PC-9 (cell line): ENCODE measurements at places on chromosomes 7 and 10. TPM values are rescaled to one million over a fixed set of nuclear protein-coding genes. Genes with fewer than 3 reads are reported as not detected.

Gene CYP2C18
- not detected in 2 replicates for total RNA-seq

DNA sequence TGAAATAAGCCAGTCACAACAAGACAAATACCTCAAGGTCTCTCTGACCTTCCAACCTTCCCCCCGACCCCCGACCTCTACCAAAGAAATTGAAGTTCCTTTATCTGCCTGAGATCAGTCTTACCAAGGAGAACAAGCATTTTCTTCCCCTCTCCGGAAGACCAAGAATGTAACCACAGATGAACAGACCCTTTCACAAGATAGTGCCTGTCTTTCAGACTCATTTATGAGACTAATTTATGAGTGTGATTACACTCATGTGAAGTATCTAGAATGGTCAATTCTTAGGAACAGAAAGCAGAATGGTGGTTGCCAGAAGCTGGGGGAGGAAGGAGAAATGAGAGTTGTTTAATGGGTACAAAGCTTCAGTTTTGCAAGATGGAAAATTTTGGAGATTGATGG is 108.9 kb upstream of the MKLN1 start:
- no peak for DNase-seq
- no peaks in the 10 kb centered on the region for H3K36me3 ChIP-seq

- no peak for DNase-seq
- H3K4me1 ChIP-seq = no peaks in the 10 kb centered on the region
- H3K27me3 ChIP-seq = no peaks in the 10 kb centered on the region
These were observed 137.8 kb downstream of the MAPK8 start for GRCh38 chr10:48444266-48444665.

DNA sequence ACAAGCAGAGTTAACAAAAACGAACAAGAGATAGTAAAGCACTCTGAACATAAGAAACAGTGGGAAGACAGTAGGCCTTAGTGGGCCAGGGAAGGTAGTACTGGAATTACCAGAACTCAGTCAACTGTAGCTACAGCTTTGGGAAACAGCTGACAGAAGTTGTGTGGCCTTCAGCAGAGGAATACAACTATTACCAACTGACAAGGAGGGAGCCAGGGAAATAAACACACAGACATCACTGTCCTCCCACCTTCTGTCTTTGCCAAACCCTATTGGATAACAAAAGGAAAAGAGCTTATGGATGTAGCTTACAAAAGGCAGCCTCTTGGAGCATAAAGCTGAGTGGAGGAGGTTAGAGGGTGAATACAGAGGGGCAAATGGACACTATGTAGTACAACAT is 15.4 kb downstream of the MICU1 start:
- no peaks in the 10 kb centered on the region for H3K27me3 ChIP-seq
- H3K27ac ChIP-seq = no peak overlapping the region
- H3K36me3 ChIP-seq = no peaks in the 10 kb centered on the region
- no peak overlapping the region for H3K4me3 ChIP-seq
- no peak for DNase-seq
- H3K4me1 ChIP-seq = no peaks in the 10 kb centered on the region

GRCh38 chr7:74417419-74417971 is 36.2 kb upstream of the GTF2IRD1 start:
- no peaks in the 10 kb centered on the region for H3K4me1 ChIP-seq
- H3K36me3 ChIP-seq = no peaks in the 10 kb centered on the region
- H3K27ac ChIP-seq = no peak overlapping the region
- DNase-seq = peak; percentile 44

- no peak overlapping the region for H3K4me3 ChIP-seq
- H3K27ac ChIP-seq = no peak overlapping the region
- no peaks in the 10 kb centered on the region for H3K36me3 ChIP-seq
- no peak for DNase-seq
- no peaks in the 10 kb centered on the region for H3K27me3 ChIP-seq
- no peaks in the 10 kb centered on the region for H3K4me1 ChIP-seq
These were observed 4.9 kb upstream of the SLF2 start for GRCh38 chr10:100907773-100908363.

DNA sequence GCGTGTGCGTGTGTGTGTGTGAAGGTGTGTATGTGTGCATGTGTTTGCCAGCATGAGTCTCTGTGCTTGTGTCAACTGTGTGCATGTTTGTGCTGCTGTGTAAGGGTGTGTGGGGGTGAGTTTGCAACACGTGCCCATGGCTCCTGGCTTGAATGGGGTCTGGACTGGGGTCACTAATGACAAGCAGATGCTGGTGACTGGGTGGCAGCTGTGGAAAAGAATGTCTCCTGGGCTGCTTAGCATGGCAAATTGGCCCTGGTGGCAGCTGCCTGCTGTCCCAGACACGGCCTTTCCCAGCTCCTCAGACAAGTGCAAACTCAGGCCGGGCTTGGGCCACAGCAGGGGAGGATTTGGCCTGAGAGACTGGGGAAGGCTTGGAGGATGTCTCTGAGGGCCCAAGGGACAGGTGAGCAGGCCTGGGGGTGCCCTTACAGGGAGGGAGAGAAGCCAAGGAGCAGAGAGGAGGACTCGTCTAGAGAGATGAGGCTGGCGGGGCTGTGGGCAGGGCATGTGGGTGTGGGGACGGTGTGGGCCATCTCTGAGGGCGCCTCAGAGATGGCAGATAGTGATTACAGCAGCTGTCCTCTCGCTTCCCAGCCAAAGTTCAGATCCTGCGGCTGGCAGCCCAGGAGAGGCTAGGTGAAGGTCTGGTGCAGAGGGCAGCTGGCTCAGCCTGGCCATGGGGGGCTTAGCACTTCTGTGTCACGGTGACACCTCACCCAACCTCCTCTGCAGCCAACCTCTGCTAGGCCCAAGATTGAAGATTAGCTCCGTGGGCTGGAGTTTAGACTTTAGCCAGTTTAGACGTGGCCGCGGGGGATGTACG is 1.5 kb downstream of the AQP1 start:
- no peaks in the 10 kb centered on the region for H3K36me3 ChIP-seq
- no peaks in the 10 kb centered on the region for H3K27me3 ChIP-seq
- H3K4me1 ChIP-seq = peaks cover 30% of the 10 kb centered on the region
- DNase-seq = no peak
- no peak overlapping the region for H3K27ac ChIP-seq

- DNase-seq = no peak
- H3K4me1 ChIP-seq = no peaks in the 10 kb centered on the region
- H3K27me3 ChIP-seq = no peaks in the 10 kb centered on the region
These were observed 27.2 kb upstream of the WNT2 start for GRCh38 chr7:117350027-117350426.

- H3K27ac ChIP-seq = no peak overlapping the region
- 0 out of 2 replicates have a peak, but pooled peaks cover 7% of the 10 kb centered on the region for H3K4me1 ChIP-seq
- H3K36me3 ChIP-seq = no peaks in the 10 kb centered on the region
- no peak overlapping the region for H3K4me3 ChIP-seq
- no peak for DNase-seq
These were observed 63.1 kb upstream of the CACNA2D1 start for GRCh38 chr7:82506702-82507101.

- H3K27me3 ChIP-seq = no peaks in the 10 kb centered on the region
- H3K36me3 ChIP-seq = no peaks in the 10 kb centered on the region
- DNase-seq = no peak
- no peak within 1 kb of the TSS for H3K27ac ChIP-seq
- H3K4me1 ChIP-seq = no peaks in the 10 kb centered on the region
These were observed at the start of gene AGR3 for GRCh38 chr7:16881844-16882243. Gene AGR3, minus strand, starts transcription at chr7:16881983. Its CDS starts 3,365 bp downstream, at chr7:16878618.

DNA sequence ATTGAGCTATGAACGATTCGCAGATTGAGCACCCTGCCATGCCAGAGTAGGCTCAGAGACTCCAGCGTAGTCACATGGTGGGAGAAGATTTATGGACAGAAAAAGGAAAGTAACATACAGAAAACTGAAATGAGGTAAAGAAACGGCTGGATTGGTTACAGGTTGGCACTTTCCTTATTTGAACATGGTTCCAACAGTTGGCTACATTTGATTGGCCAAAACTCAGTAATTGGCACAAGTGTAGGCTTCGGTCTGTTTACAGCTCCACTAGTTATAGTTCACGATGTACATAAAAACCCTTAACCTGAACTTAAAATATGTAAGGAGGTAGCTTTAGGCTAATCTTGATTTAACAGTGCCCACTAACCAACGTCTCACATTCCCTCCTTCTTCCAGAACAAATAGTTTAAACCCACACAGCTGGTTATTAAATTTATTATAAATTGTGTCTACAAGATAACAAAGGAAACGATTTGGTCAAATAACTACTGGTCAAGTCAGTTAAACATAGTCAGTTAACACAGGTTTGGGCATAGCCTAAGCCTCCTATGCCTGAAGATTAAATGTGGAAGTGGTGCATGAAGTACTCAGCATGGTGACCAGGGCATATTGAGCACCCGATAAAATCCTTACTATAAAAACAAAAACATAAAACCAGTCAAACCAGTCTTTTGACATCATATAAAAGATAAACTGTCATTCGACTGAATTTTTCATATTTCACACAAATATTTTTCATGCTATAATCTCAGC is 17.9 kb upstream of the MTERF1 start:
- H3K4me1 ChIP-seq = 0 out of 2 replicates have a peak, but pooled peaks cover 2% of the 10 kb centered on the region
- no peaks in the 10 kb centered on the region for H3K36me3 ChIP-seq
- H3K27me3 ChIP-seq = no peaks in the 10 kb centered on the region
- no peak overlapping the region for H3K27ac ChIP-seq
- no peak overlapping the region for H3K4me3 ChIP-seq

DNA sequence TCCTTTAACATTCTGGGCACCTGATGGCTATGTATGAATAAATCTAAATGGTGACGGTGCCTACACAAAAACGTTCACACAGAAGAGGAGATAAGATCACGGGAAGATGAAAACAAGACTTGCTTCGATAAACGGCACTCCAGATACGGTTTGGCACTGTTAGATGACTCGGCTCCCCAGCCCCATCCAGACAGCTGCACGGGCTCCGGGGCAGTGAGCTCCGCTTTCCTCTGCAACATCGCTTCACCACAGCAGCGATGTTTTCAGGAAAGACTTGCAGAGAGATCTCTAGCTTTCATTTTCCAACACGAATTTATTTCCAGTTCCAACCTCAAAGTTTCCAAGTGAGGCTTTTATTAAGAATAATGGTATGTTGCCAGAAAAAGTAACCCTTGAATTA is 132.1 kb downstream of the KLF6 start:
- no peak overlapping the region for H3K4me3 ChIP-seq
- peaks cover 8% of the 10 kb centered on the region; the same call in 1 of the 2 replicates for H3K4me1 ChIP-seq
- no peak for DNase-seq
- no peaks in the 10 kb centered on the region for H3K27me3 ChIP-seq
- no peak overlapping the region for H3K27ac ChIP-seq
